Gastroesophageal sphincter (tissue), 4 donors: ENCODE measurements at places on chromosomes 13 and 19. TPM values are rescaled to one million over a fixed set of nuclear protein-coding genes. Genes with fewer than 3 reads are reported as not detected.

- ATAC-seq: no peak
Observed at GRCh38 chr19:2827840-2828489, 8.3 kb downstream of the ZNF554 start.

GRCh38 chr19:48738557-48739403 is 1.6 kb downstream of the RASIP1 start:
- peak; percentile 86 for ATAC-seq

DNA sequence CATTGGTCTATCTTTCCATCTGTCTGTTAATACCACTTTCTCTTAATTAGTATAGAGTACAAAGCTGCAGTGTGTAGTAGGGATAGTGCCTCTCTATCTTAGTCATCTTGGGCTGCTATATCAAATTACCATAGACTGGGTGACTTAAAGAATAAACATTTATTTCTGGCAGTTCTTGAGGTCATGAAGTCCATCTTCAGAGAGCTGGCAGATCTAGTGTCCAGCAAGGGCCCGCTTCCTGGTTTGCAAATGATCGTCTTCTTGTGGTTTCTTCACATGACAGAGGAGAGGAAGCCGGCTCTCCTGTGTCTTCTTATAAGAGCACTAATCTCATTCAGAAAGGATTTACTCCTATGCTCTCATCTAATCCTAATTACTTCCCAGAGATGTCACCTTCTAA is 6.1 kb downstream of the ZNF700 start:
- ATAC-seq: no peak

DNA sequence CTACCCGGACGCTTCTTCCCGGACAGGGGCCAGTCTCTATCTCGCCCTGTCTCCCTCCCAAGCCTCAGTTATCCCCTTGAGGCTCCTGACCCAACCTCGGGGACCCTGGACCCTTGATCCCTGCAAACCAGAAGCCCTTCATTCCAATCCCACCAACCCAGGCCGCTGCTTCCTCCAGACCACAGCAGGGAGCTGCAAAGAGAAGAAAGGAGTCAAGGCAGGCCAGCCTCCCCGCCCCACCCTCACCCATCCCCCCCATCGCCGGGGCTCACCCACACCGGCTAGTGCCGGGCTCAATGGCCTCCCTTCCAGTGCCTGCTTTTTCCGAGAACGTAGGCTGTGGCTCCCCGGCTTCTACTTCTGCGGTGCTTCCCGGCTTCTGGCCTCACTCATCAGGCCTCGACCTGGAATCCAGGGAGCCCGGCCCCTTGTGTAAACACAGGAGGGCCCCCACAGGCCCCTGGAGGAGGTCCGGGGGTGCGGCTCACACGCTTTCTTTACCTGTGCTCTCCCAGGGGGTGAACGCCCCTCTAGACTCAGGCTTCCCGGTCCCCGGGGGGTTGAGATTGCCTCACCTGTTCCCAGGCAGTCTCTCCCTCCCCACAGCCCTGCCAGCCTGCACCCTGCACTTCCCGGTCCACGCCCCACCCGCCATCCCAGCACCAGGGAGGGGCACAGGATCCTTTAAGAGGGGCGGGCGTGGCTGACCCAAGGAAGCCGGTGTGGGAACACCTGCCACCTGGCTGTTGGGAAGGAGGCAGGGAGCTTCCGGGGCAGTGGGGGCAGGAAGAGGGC is at the start of gene FAM83E:
Gene FAM83E, minus strand, starts transcription at position 641 of the 795 bp plus-strand sequence. CDS start 1,704 bp downstream, outside the sequence.
- ATAC-seq: no peak

GRCh38 chr19:2500841-2501261 is 24.9 kb downstream of the GADD45B start:
- ATAC-seq: peak; percentile 26

Gene GJB2
- 1.4 TPM for total RNA-seq

Gene PSG2
- total RNA-seq: not detected
